ENCODE measurements at places on chromosomes 5 and 9.

GRCh38 chr5:119072496-119072895, 1.6 kb downstream of the DMXL1 start:
- DNase-seq = no peak

- DNase-seq = no peak
Measured at GRCh38 chr9:72322678-72323077, 42.3 kb downstream of the ZFAND5 start.

DNA sequence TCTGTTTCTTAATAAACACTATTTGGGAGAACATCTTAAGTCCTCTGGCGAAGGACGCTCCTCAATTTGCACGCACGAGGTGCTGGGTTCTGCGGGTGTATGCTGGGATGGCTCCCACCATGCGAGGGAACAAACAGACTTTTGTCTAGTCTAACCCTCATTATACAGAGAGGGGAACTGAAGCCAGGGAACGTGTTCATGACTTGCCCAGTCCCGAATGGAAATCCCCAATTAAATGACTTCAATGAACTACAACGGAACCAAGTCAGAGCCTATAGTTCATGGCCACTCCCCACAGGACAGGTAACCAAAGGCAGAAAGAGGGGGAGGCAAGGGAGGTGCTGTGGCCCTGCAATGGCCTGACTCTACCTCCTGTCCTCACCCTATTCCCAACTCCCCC, 9.3 kb downstream of the TLE1 start:
- DNase-seq = no peak

- DNase-seq = no peak
Measured at GRCh38 chr5:40754381-40755092, 1.2 kb downstream of the TTC33 start.

GRCh38 chr9:137158625-137159024, 11.2 kb downstream of the LRRC26 start:
- no peak for DNase-seq

GRCh38 chr5:171598641-171599152, 179.2 kb downstream of the FGF18 start:
- DNase-seq = no peak

DNA sequence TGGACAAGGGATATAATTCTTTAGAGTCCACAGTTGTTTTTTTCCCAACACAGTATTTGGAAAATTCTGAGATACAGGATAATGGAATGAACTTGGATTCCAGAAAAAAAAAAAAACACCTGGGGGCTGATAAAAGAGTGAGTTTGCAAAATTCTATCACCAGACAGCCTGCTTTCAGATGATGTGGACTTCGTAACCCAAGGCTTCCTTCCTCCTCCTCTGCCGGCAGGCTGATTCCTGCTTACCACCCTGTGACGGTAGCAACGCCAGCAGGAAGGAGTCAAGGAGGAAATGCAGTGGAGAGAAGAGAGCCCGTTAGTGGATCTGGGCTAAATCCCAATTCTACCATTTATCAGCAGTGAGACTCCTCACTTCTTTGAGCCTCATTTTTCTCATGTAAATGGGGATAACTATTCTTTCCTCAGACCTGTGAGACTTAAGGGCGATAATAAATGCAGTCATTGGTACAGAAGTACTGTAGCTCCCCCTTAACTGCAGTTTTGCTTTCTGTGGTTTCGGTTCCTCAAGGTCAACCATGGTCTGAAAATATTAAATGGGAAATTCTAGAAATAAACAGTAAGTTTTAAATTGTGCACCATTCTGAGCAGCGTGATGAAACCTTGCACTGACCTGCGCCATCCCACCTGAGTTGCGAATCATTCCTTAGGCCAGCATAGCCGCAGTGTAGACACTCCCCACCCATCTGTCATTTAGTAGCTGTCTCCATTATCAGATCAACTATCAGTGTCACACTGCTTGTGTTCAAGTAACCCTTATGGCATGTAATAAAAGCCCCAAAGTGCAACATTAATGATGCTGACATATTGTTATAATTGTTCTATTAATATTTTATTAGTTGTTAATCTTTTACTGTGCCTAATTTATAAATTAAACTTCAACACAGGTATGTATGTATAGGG, 71.4 kb downstream of the DCP2 start:
- DNase-seq = no peak

DNA sequence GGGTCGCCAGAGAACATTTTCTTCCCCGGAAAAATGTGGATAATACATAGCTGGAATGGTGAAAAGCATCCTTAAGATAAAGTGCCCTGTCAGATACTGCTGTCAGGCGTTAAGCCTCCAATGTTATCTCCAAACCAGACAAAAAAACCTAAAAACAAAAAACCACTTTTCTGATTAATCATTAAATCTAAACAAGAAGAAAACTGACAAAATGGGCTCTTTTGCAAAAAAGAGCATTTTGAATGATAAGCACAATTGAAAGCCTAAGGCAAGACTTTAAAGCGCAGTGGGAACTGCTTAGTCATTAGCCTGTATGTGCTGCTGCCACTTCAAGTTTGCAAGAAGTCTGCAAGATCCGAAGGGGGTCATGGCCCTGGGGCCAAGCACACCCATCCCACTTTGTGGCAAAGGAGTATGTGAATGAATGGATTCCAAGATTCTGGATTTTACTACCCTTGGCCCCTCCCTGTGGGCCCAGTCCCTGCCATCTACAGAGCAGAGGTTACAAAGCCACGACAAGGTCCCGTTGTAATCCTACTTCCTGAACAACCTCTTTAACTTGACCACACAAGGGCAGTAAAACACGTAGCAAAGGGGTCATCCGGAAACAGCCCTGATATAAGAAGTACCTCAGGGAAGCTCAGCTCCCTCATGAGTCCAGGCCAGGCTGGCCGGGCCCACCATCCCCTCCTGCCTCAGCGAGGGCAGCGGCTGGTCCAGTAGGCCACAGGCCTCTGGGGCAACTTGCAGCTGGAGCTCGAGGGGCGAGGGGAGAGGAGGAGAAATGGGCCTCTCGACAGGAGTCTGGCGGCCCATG, 29.7 kb downstream of the SHB start:
- no peak for DNase-seq

DNA sequence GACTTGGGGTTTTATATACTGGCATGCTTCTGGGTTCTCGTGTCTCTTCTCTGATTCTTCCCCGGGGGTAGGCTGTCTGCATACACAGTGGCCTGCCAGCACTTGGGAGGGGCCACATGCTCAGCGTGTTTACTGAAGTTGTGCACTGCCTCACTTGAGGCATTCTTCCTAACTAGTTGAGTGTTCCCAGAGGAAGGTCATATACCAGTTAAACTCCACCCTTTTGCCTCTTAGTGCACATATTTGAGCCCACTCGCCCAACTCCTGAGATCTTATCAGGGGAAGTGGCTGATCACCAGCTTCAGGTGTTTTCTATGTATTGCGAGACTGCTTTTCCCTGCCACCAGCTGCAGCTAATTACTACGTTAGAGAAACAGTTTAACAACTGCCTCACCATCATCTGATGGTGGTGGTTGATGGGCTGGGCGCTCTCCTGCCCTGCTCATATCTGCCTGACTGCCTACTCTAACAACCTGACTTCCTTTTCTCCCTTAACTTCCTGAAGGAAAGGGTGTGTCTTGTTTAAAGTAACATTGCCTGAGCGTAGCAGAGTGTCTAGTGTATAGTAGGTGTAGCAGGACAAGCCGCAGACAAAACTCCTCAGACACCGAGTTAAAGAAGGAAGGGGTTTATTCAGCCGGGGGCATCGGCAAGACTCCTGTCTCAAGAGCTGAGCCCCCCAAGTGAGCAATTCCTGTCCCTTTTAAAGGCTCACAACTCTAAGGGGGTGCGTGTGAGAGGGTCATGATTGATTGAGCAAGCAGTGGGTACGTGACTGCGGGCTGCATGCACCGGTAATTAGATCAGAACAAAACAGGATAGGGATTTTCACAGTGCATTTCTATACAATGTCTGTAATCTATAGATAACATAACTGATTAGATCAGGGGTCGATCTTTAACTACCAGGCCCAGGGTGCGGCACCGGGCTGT, 60.1 kb upstream of the CLINT1 start:
- no peak for DNase-seq

- DNase-seq = peak; percentile 77
Measured at GRCh38 chr5:76175051-76175666, 92.0 kb downstream of the SV2C start.

GRCh38 chr5:167065794-167066193, 1225.7 kb upstream of the WWC1 start:
- no peak for DNase-seq

- DNase-seq = no peak
Measured at GRCh38 chr9:3628239-3628638, 102.4 kb upstream of the RFX3 start.

DNA sequence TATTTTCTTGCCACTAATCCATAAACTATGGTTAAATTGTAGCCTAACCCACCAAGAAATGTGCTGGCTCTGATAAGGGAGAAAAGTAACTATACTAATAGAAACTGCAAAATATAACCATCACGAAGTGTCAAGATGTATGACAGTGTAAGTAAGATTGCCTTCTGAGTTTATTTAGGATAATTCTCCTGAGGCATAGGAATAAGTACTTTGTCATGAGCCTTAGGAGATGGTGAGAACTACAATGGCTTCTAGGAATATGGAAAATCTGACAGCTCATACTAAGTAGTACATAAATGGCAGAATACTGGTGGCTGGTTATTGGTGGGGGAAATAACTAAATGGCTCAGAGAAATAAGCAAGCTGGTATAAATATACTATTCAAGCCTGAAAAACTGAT, 543.9 kb downstream of the PRR16 start:
- no peak for DNase-seq

DNA sequence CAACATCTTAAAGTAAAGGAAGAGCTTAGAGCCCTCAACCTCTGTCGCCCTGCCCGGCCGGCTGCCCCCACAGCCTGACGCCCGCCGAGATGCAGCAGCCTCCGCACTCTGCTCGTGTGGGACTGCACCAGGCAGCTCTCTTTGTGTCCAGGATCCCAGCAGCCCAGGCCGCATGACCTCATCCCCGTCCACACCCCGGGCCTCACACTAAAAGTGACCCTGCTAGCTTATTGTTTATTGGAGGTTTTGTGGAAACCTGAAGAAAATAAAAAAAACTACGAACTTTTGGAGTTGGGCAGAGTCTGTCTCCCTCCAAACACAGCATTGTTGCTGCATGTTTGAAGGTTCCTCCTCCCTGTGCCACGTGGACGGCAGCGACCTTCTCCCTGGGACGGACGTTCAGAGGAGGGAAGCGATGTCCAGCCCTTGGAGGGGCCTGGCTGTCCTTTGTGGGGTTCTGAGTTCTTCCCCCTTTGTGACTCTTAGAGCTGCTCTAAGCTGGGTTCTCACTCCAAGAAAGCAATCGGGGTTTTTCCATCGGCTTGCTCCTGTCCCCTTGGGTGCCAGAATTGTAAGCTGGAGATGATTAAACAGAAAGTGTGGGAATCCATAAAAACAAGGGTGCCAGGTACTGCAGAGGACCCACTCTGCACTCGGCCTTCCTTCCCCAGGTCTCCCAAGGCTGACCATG, 103.5 kb upstream of the COL5A1 start:
- no peak for DNase-seq

DNA sequence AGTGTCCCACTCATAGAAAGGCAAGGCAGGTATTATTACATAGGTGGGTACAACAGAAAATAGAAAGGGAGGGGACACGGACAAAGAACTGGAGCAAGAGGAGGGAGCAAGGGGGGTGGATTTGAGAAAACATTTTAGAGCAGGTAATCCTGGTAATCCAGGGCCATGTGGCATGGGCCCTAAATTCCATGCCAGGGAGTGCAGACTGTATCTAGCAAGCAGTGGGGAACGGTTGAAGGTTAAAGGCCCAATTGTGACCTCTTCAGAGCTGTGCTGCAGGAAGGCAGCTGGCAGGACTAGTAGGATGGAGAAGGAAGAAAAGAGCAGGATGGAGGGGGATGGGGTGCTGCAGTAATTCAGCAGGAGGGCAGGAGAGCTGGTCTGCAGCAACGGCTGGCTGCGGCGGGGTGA, 75.2 kb downstream of the PDE6A start:
- DNase-seq = peak; percentile 50

GRCh38 chr5:79093762-79094161, 17.8 kb upstream of the BHMT start:
- DNase-seq = no peak

- peak; percentile 84 for DNase-seq
Measured at GRCh38 chr9:130659699-130660248, 4.6 kb upstream of the PRDM12 start.

GRCh38 chr5:126641387-126641786, 40.6 kb downstream of the PHAX start:
- DNase-seq = no peak

DNA sequence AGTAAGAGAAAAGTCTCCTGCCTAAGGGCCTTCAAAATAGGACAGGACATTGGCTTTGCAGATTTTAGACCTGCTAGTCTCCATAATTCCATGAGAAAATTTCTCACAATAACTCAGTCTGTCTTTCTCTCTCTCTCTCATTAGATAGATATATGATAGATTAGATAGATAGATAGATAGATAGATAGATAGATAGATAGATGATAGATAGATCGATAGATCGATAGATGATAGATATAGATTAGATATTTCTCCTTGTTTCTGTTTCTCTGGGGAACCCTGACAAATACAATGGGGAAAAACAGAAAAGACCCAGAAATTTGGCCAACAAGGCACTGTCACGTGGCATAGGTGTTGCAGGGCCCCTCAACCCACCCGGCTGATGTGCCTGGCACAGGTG, 84.4 kb upstream of the ALDH1B1 start:
- no peak for DNase-seq

GRCh38 chr9:852539-852938, 11.0 kb downstream of the DMRT1 start:
- no peak for DNase-seq

- no peak for DNase-seq
Measured at GRCh38 chr5:91194824-91195381, 188.2 kb downstream of the ARRDC3 start.

GRCh38 chr5:102682101-102682647, 72.9 kb upstream of the PAM start:
- no peak for DNase-seq

DNA sequence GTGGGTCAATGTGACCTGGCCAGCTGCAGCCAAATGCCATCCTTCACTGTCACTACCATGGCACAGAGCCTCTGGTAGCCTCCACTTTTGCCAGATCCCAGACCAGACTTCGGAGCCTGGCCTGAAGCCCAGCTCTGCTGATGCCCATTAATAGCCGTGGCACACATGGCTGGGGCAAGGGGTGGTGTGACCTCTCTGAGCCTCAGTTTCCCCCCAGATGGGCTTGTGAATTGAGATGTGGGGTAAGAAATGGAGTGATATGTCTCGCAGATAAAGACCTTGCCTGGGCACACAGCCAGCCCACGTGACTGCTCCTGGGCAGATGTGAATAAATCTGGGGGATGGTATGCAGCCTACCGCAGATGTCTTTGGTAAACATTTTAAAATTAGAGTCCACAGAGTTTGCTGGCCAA, 13.9 kb downstream of the SUSD3 start:
- DNase-seq = no peak

- peak; percentile 71 for DNase-seq
Measured at GRCh38 chr5:149656576-149657182, 73.4 kb upstream of the PPARGC1B start.

- peak; percentile 25 for DNase-seq
Measured at GRCh38 chr9:2824564-2824963, 19.3 kb downstream of the PUM3 start.

DNA sequence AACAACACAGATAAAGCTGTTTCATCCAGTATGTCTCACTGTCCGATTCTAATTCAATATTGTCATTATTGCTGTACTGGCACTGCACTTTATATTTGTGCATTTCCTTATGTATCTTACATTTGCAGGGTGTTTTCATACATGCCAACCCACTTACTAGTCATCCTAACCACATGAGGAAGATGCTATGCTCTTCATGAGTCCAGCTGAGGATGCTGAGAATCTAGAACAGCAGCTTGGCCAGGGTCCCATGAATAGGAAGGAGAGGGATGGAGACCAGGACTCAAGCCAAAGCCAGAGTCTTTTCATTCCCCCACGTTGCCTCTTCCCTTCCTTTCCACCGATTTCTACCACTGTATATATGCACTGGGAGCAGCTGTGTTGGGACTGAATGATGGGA, 292.8 kb upstream of the KLF4 start:
- DNase-seq = no peak
